ENCODE measurements at places on chromosomes 1 and 21.

GRCh38 chr1:205504311-205505075 lies at the start of gene CDK18:
Gene CDK18 (plus strand): TSS chr1:205504669. CDS start chr1:205523168, 18,499 bp downstream.
- no peak for DNase-seq

GRCh38 chr1:12756768-12757413 lies 10.9 kb downstream of the CFAP107 start:
- no peak for DNase-seq

GRCh38 chr1:56506951-56507491 lies 72.3 kb downstream of the PLPP3 start:
- no peak for DNase-seq

DNA sequence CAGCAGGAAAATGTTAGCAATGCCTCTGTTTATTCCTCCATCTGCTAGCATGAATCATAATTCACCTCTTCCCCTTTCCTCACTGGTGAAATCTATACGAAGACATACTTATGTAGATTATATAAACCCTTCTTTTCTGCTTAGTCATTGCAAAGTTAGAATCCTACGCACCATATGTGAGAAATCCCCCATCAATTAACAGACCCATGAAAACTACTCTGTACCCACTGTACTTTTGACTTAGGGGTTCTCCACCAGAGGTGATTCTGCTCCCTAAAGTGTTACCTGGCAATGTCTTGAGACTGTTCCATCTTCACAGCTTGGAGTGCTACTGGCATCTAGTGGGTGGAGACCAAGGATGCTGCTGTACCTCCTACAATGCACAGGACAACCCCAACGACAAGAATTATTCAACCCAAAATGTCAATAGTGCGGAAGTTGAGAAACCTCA lies 49.6 kb upstream of the KCTD3 start:
- no peak for DNase-seq

DNA sequence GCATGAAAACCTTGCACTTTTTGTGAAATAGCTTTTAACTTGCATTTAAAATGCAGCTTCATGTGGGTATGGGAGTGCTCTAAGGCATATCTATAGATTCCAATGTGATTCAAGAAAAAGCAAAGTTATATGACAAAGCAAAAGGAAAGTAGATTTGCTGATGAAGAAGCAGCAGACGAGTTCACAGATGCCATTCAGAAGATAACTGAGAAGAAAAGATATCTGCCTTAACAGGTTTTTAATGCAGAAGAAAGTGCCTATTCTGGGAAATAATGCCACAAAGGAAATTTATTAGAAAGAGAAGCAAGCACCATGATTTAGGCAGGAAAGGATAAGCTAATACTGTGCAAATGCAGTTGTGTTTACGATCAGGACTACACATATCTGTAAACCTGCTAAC lies 68.1 kb downstream of the PHTF1 start:
- no peak for DNase-seq
